ENCODE measurements at places on chromosomes 3 and 15.

DNA sequence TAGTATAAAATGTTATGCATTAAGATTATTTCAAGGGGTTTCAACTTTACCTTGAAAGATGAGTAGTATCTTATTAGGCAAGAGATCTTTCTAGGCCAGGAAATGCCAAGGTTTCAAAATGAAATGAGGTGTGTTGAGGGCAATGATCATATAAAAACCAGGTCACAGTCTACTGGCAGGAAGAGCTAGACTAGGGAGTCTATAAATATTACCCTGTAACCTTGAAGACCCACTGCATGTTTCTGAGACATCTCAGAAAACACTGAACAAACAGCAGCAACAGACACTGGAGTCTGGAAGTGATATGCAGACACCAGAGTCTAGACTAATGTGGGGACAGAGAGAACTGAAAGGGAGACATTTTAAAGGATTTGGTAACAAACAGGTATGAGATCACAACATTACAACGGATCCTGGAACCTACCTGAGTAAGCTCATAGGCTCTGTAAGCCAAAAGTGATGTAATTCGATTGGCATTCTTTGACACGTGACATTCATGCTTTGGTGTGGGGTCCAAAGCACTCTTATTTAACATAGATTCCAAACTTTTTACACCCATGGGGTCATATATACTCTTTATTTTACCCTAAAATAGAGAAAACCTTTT lies 15.0 kb downstream of the TASOR start:
- DNase-seq, result no peak

DNA sequence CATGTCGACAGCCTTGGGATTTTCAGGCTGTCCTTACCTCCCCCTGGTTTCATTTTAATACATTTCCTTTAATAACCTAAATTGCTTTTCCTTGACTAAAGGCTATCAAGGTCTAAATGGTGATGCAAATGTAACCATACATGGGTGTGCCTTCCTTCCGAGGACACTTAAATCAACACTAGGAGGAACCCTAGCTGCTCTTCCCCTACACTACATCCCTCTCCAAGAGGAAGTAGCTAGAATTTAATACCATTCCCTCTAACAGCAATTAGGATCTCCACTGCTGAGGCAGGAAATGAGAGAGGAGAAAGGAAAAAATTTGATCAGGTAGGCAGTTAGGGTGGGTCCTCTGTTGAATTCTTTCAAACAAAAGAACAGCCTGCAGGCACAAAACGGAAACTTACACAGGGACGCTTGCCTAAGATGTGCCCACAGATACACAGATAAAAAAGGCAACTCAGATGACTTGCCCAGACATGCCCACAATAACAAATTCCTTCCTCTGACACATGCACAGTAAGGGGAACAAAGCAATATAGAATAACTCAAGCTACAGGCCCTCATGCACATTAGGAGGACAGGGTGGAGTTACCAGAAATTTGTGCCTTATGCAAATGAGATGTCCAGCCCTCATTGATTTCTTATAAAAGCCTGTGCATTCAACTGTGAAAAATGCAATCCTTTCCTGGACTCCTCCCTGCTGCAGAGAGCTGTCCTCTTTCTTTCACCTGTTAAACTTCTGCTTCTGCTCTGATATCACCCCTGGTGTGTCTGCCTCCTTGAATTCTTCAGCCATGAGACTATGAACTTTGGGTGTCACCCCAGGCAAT lies 1024.4 kb upstream of the CADM2 start:
- DNase-seq, result no peak

DNA sequence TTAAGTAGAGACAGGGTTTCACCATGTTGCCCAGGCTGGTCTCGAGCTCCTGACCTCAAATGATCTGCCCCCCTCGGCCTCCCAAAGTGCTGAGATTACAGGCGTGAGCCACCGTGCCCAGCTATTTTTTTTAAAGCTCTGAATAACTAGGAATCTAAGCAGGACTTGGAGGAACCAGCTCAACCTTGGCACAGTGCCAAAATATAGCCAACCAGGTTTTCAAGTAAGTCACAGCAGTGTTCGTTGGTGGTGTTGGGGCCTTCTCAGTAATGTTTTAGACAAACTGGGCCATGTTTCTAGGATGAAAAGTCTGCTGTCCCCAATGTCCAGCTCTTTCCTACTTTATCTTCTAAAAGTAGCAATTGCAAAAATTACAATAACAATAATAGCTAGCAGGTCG lies 6.4 kb upstream of the ADAM10 start:
- no peak for DNase-seq

DNA sequence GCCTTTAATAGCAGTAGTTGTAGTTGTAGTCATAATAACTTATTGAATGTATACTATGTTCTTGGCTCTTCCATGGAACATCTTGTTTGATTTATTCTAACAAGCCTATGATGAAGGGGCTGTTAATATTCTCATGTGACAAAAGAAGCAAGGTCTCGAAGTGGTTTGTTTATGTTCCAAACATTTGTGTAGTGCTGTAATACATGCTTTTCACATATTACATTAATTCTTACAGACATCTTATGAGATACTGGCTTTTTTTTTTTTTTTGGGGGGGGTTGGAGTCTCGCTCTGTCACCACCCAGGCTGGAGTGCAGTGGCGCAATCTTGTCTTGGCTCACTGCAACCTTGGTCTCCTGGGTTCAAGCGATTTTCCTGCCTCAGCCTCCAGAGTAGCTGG lies 252.3 kb downstream of the PTPRG start:
- no peak for DNase-seq

DNA sequence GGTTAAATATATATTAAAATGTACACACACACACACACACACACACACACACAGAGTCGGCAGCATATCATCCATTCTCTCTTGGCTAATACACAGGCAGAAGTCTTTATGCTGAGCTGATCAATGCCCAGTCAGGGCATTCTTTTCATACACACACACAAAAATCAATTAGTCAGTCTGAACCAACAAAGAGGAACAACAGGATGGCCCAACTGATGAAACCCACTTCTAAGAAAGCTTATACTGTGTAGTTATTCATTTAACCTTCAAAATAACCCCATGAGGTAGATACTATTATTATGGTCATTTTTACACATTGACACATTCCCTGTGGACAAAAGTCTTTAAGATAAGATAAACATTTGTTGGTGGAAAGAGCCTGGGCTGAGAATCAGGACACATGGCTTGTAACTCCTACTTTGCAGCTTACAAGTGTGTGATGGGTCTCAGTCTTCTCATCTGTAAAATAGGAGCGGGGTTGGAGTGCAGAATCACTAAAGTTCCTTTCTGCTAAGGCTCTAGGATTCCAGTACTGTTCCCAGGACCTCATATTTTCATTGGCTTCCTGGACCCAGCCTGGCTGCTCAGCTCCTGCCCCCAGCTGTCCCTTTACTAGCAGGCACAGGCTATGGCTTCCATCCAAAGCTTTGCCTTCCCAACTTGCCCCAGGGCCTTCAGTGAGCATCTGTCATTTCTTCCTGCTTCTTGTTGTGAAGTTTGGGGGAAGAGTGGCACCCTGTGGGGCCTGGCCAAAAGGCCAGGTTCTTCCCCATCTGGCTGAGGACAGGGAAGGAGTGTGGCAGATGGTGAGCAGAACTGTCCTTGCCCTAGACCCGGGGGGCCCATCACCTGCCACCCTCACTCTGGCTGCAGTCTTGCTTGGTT lies 27.2 kb upstream of the GLCE start:
- peak; percentile 99 for DNase-seq

DNA sequence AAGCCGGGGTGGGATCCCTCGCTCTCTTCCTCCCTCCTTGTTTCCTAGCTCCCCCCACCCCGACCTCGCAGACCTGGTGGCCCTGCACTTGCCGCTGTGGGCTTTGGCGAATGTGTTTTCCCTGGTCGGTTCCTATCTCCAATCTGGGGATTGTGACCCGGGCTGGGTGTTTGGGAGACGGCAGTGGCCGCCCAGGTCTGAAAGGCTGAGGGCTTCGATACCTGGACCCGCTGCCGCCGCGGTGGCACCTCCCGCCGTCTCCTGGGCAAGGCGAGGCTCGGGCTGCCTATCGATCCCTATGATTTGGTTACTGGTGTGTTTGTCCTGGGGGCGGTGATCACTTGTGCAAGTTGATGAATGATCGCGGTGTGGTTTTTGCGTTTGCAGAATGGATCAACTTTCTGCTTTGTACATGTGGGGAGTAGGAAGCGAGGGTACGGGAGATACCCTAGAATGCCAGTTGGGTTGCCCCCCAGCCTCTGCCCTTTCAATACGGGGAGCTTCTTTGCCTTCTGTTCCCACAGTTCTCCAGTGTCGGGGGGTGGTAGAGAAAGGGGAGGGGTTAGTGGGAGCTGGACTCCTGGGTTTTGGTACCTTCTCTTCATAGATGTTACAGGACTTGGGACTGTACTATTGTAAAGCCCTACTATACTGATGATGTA lies 3.0 kb downstream of the BBX start:
- DNase-seq, result no peak

DNA sequence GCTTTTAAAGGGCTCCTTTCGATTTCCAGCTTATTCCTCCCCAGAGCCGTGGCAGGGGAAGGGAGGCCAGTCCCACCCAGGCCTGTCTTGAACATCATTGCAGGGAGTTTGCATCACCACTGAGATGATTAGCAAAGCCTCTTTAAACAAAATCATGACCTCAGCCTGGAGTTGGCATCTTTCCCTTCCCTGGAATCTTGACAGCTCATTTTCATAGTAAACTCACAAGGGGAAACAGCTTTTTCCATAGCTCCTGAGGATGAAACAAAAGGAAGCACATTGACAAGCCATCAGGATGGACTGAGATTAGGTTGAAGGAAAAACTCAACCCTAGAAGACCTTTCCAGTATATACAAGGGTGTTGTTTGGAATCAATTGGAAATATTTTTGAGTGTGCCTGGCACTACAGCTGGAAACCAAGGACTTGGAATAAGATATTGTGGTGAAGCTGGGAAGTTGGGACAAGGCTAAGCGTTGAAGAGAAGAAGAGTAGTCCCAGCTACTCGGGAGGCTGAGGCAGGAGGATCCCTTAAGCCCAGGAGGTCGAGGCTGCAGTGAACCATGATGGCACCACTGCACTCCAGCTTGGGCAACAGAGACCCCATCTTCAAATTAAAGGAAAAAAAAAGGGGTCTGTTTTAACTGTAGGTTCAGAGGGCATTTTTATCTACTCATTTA lies 3.1 kb upstream of the LARP6 start:
- DNase-seq, result no peak

- DNase-seq, result no peak
Measured at GRCh38 chr15:60787837-60788691, 309.1 kb upstream of the ICE2 start.

GRCh38 chr3:59318881-59319280 lies 269.1 kb upstream of the CFAP20DC start:
- DNase-seq, result no peak

Data from NCI-H446 treated with DMSO at 0.1 percent for 48 hours (cell line).